ENCODE measurements at places on chromosomes 3 and 15. TPM values are rescaled to one million over a fixed set of nuclear protein-coding genes. Genes with fewer than 3 reads are reported as not detected.
A peak's percentile ranks its signal among the peaks of the same experiment; 100 is the strongest.

The CCR2 gene
- 2.5 TPM for total RNA-seq

The EXOSC7 gene
- total RNA-seq, result 45.5 TPM

The TEX55 gene
- total RNA-seq, result not detected

The RARRES1 gene
- 2.6 TPM for total RNA-seq

- no peak for DNase-seq
Observed at GRCh38 chr3:97885931-97886824, 64.4 kb downstream of the CRYBG3 start.

DNA sequence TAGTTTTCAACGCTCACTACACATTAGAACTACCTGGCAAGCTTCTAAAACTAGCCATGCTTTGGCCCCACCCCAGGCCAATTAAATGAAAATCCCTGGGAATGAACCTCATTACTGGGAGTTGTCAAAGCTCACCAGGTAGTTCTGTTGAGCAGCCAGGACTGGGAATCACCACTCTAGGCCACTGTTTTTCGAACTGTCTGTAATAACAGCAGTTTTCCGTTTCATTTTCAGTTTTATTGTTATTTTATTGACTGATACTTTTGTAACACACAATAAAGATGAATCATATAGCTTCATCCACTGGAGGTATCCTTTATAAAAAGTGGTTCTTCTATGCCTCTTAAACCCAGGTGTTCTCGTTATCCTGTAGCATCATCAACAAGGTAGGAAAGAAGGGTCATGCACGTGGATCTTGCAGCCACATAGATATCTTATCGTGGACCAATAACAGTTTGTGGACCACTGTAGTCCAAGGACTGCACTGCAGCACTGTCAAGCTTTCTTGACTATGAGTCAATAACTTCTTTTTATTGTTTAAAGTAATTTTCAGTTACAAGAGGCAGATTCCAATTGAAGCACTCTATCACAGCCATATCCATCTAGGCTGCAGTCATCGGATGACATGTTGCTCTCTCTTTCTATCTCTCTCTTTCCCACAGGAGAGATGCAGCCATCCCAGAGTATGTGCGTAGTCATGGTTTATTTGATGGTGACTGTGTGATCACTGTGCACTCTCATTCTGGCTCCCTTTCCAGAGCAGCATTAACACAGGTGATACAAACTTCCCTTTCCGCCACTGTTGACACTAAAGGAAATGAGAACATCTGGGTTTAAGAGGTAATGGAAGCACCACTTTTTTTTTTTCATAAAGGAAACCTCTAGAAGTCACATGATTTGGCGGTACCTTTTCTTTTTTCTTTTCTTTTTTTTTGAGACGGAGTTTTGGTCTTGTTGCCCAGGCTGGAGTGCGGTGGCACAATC is 39.0 kb upstream of the BLM start:
- no peak for DNase-seq

GRCh38 chr15:75029378-75030022 is 6.1 kb downstream of the PPCDC start:
- peak; percentile 96 for DNase-seq

DNA sequence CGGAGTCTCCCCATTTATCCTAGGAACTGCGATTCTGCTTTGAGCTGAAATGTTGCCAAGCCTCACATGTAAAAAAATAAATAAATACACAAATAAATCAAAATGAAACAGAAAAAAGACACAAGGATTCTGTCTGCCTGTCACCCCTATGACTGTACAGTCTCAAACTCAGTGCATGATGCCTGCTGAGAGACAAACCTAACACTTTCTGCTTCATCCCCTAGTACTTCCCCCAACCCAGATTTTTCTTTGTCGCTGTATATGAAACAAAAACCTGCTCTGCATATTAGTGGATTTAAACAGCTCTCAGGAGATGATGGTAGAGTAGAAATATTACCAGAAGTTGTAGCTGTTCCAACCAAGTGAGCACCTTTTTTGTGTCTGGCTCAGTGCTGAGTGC is 530.7 kb upstream of the CFAP20DC start:
- DNase-seq, result no peak

- no peak for DNase-seq
Observed at GRCh38 chr3:10285272-10286132, 7.2 kb downstream of the GHRL start.

GRCh38 chr3:40179016-40179415 is 130.5 kb upstream of the EIF1B start:
- peak; percentile 81 for DNase-seq

- DNase-seq, result peak; percentile 15
Observed at GRCh38 chr3:71784201-71784913, 591 bp downstream of the PROK2 start.

DNA sequence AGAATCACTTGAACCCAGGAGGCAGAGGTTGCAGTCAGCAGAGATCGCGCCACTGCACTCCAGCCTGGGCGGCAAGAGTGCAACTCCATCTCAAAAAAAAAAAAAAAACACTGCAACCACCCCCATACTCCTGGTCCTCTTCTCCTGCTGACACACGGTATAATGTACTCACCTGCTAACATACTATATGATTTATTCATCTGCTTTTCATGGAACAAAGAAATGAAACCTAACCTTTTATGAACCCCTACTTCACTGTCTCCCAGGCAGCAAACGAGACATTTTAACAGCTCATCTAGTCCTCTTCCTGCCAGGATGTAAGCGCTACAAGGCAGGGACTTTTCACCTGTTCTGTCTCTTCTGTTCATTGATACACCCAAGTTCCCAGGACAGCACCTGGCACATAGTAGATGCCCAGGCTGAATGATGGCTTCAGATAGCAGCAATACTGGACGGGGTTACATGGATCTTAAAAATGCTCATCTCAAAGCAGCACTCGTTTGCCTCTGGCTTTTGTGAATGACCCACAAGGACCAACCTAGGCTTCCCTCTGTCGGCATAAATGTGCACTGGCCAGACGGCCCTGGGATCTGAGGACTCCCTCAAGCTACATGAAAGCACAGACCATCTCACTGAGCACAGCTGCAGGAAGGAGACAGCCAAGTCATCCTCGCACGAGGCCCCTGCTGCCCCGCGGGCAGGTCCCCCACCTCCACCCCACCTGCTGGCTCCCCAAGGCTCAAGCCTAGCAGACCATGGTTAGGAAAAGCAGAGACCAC is 20.3 kb downstream of the XXYLT1 start:
- DNase-seq, result peak; percentile 67

DNA sequence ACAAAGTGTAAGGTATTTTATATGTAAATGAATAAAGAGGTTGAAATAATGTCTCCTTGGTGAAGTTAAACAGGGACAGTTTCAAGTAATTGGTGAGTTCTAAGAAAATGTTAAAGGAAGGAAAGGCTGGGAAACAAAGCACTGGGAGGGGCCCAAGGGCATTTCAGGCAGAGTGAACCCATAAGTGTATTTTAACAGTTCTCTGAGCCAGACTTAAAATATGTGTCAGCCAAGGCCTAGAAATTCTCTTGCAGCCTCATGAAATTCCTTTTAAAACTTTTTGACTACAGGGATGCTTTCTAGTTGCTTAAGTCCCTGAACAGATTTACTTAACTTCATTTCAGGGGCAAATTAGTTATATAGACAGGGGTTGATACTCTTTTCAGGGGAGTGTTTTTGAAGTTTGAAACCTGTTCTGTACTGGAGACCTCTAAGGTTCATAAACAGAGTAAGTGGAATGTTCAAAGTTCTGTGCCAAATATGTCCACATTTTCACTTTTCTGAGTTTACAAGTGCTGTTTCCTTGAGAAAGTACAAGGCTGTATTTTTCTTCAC is 77.6 kb downstream of the GALK2 start:
- DNase-seq, result peak; percentile 17

GRCh38 chr3:186640929-186641328 is 730 bp downstream of the FETUB start:
- no peak for DNase-seq

GRCh38 chr3:65854606-65855304 is 184.0 kb downstream of the MAGI1 start:
- DNase-seq, result no peak

- peak; percentile 63 for DNase-seq
Observed at GRCh38 chr3:66738625-66739365, 238.0 kb upstream of the LRIG1 start.

GRCh38 chr3:134320749-134321148 is 53.5 kb downstream of the AMOTL2 start:
- peak; percentile 48 for DNase-seq

- DNase-seq, result no peak
Observed at GRCh38 chr3:111215481-111215880, 143.9 kb downstream of the NECTIN3 start.

DNA sequence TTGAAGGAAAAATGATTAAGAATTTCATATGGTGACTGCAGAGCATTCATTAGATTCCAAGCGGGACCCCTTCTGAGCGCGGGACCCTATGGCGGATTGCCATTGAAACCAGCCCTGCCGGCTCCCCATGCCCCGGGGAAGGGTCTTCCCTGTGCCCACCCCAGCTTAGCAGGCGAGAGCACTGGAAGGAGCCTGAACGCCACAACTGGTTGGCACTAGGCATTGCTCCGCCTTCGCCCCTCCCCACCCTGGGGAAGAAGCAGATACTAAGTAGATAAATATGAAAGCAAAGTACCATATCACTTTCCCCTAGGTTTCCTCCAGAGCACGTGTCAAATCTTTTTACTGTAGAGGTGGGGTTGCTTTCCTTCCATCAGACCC is 70.7 kb downstream of the CYP19A1 start:
- DNase-seq, result no peak

GRCh38 chr3:50351323-50351697 is 648 bp downstream of the CYB561D2 start:
- no peak for DNase-seq

DNA sequence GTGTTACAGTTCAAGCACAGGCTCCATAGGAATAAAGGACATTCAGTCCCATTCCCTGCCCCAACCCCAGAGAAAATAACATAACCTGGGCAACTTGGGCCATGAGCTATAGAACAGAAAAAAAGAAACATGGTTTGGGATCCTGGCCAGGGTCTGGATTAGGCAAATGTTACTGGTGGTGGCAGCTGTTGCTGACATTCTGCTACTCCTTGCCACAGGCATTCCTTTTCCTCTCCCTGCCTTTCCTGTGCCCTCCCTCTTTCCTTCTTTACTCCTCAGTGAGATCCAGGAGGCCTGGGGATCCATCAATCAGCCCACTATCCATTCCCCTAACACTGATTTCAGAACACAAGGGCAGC is 129.1 kb downstream of the NTRK3 start:
- no peak for DNase-seq

DNA sequence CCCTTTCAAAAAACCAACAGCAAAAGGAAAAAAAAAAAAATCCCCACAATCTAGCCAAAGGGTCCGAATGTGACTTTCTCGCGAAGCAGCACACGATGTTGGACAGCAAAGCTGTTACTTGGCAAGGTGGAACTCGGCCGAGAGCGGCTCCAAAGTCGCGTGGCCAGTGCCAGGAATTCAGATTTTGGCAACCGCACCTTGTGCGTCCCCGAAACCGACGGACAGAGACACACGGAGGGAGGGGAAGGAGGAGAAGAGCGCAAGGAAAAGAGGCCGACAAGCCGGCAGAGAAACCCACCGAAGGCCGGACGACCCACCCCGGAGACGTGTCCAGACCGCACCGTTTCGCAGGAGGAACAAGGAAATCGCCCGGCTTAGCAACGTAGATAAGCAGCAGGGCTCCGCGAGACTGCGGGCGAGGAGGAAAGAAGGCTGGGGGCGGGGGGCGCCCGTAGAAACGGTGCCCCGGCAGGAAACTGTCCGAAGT is 517.3 kb downstream of the MECOM start:
- peak; percentile 73 for DNase-seq

GRCh38 chr3:30598668-30599545 is 7.5 kb upstream of the TGFBR2 start:
- no peak for DNase-seq

DNA sequence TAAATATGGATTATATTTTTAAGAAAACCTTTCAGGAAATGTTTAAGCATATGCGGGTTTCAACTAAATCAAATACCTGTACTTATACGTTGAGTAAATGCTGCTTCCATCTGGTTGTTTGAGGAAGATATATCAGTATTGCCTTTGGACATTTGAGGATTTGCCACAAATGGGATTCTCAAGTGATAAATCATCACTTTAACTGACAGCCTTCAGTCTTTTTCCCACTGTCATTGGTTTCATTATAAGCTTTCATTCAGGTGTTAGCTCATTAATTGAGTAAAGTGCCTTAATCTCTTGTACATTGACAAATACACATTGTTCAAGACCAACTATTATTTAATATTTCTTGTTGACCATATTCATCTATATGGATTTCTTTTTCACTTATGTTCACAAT is 217.2 kb downstream of the EDEM1 start:
- DNase-seq, result no peak

- no peak for DNase-seq
Observed at GRCh38 chr3:82475306-82475705, 713.9 kb upstream of the GBE1 start.

- DNase-seq, result no peak
Observed at GRCh38 chr15:58923696-58924300, 9.7 kb downstream of the SLTM start.

GRCh38 chr15:94238539-94239118 is 7.3 kb downstream of the MCTP2 start:
- DNase-seq, result no peak

DNA sequence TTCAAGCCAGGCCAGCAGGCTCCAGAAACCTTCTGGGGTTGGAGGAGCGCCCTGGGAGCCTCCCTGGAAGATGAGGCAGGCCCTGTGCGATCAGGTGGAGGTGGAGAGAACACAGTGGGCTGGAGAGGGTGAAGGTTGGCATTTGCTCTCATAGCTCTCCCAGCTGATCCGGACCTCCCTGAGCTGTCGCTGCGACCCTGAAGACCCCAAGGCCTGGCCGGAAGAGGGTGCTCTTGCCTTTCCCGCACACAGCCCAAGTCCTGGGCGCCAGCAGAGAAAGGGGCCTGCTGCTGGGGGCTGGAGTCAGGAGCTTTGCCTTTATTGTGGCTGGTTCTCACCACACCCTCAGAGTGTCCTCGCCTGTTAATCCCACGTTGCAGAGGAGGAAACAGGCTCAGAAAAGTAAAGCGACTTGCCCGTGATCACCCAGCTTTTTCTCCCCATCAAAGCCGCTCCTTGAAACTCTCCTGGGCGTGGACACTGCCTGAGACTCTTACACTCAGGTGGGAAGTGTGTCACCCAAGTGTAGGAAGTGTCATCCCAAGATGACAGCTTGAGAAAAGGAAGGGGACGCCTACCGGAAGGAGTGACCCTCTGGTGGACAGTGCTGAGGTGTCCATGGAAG is 8.6 kb upstream of the RPL29 start:
- DNase-seq, result peak; percentile 87

GRCh38 chr3:99542767-99543518 is 95.5 kb upstream of the COL8A1 start:
- DNase-seq, result no peak

GRCh38 chr3:136909187-136909586 is 47.2 kb downstream of the NCK1 start:
- DNase-seq, result no peak

DNA sequence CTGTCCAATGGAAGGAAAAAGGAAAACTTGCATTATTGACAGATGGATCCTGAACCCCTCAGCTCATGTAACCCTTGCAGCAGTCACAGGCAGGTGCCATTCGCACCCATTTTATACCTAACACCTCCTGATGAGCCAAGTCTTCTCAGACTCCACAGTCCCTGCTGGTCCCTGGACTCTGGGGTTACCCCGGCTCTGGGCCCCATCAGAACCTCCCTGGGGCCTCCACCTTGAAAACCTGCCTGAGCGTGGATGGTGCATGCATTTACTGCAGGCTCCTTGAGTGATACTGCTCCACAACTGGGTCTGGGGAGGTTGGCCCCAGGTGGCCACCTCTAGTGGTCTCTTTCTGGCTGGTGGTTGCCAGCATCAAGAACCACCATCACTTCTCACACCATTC is 15.9 kb upstream of the DOCK3 start:
- DNase-seq, result no peak
